ENCODE measurements at places on chromosomes 1 and 21.

- DNase-seq, result no peak
Observed at GRCh38 chr1:111496398-111496797, 7.0 kb downstream of the ADORA3 start.

GRCh38 chr1:157963713-157964112 lies 29.7 kb upstream of the KIRREL1 start:
- peak; percentile 37 for DNase-seq

GRCh38 chr1:90513956-90514355 lies 203.1 kb downstream of the BARHL2 start:
- DNase-seq, result no peak

- no peak for DNase-seq
Observed at GRCh38 chr1:70140343-70140742, 65.0 kb downstream of the LRRC40 start.

- no peak for DNase-seq
Observed at GRCh38 chr1:13456904-13457532, 46.8 kb downstream of the PRAMEF20 start.

DNA sequence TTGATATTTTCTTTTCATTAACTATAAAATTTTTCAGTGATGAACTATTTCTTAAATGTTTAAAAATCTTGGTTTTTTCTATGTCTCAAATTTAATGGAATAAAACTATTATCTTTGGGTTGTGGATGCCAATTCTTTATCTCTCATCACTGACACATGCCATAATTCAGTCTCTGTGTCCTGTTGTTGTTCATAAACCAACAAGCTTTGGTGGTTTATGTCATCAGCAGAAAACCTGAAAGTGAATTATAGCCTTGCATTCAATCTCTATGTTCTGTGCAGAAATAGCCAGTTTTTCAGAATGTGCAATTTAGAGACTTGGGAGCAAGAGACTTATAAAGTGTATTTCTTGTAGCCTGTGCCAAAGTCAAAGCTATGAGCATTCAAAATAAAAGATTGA lies 462.6 kb upstream of the ADGRL4 start:
- DNase-seq, result no peak

DNA sequence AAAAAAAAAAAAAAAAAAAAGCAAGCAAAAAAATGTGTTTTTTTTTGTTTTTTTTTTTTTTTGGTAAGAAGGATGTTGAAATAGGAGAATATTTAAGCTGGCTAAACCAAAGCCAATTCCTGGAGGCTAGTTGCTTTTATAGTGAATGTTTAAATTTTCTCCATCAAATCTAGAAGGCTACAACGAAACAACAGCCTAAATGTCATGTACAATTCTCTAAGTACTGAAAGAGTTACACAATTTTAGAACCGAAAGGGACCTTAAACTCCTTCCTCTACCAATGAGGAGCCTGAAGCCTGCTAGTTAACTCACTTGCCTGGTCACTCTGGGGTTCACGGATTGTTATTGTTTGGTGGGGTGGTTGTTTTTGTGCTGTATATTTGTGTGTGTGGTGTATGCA lies 3.5 kb downstream of the WLS start:
- DNase-seq, result no peak

DNA sequence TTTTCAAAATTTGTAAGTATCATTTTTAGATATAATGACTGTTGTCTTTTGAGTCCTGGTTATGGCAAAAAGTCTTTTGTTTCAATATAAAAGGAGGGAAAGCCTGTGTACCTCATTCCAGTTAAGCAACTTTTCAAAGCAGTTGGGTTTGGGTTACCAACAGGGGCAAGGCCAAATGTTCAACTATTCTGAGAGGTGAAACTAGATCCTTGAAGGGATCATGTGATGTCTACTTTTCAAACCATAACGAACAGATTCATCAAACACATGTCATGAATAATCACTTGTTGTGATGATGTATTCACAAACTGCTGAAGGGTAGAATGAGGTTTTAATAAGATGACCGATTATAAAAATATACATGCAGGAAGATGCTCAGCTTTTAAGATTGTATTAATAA lies 171.3 kb downstream of the HHAT start:
- DNase-seq, result peak; percentile 56

DNA sequence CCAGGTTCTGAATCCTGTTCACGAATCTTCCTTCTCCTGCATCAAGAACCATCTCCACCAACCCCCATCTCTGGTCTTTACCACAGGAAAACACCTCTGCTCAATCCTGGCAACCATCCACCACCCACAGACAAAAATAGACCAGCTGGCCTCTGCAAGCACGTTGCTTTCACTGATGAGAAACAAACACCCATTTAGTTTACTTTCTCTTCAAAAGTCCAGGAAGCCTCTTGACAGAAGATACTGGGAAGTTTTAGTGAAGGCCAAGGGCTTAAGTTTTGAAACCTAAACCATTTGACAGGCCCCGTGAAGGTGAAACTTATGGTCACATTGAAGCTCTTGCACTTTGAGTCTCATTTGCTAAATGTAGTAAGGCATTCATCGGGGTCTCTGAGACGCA lies 122.6 kb upstream of the PPP2R5A start:
- peak; percentile 40 for DNase-seq

DNA sequence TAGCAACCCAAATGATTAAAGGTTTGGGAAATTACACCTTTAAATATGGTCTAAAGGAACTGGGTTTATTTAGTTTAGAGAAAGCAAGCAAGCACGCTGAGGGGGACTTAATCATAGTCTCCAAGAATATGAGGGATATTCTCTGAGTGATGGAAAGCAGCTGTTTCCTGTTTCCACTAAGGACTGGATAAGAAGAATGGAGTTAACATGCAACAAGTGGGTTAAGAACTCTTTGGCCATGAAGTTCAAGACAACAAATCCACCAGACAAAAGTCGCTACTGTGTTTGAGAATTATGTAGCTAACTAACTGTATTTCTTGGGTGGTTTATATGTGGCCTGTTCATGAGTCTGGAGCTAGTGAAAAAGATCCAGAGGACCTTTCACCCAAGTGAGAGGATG lies 85.7 kb downstream of the TGFB2 start:
- DNase-seq, result no peak

DNA sequence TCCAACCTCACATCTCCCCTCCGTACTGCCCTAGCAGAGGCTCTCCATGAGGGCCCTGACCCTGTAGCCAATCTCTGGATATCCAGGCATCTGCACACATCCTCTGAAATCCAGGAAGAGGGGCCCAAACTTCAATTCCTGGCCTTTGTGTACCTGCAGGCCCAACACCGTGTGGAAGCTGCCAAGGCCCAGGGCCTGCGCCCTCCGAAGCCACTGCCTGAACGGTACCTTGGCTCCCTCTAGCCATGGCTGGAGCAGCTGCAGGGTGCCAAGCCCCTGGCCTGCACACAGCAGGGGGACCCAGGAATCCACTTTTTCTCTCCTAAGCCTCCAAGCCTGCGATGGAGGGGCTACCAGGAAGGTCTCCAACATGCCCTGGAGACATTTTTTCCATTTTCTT lies 84.2 kb downstream of the PTGER3 start:
- no peak for DNase-seq

DNA sequence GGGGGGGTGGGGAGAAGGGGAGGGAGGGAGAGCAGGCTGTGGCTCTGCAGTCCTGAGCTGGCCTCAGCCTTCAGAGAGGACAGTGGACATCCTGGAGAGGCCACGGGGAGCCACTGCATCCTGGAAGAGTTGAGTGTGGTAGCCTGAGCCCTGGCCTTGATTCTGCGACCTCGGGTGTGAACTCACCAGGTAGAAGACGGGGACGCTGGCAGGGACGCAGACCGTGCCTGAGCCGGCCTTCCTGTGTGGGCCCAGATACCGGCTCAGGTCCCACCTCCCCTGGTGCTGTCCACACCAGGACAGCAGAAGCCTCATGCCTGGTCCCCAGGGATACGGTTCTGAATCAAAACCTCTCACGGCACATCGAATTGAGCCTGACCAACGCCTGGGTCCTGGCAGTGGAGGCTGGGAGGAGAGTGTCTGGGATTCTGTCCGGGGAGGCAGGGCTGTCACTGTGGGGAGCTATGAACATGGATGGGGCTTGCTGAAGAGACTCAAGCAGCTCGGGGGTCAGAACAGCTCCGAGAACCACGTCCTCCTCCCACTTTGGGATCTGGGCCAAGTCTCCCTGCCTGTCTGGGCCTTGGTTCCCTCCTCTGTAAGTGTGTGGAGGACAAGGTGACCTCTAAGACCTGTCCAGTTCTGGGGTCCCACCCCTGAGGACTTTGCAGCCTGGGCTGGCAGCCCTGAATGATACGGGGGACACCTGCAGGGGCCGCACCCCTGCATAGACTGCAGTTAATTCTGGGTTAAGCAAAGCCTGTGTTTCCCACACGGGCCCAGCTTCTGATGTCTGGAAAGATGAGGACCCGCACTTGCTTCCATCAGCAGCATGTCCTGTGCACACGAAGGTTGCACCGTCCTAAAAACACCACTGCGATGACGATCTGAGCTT lies 30.4 kb downstream of the RRP1 start:
- DNase-seq, result no peak

GRCh38 chr21:39362733-39363132 lies 13.8 kb upstream of the HMGN1 start:
- no peak for DNase-seq

DNA sequence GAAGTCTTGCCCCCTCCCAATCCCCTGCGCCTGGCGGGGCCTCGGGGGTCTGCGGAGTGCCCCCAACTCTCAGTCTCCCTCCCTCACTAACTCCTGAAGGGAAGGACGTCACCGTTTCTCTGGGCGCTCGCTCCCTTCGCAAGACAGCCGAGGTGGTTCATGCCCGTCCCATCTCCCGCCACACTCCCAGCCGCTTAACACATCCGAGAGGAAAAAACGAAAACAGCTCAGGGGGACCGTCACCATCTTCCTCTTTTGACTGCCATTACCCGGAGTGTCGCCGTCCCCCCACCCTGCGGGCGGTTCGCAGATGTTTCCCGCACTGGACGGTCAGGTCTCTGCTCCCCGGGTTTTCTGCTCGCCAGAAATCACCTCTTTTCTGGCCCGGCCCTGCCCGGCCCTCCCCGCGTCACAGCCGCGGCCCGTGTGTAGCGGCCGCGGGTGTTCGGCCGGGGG lies 532 bp downstream of the ERO1B start:
- no peak for DNase-seq

DNA sequence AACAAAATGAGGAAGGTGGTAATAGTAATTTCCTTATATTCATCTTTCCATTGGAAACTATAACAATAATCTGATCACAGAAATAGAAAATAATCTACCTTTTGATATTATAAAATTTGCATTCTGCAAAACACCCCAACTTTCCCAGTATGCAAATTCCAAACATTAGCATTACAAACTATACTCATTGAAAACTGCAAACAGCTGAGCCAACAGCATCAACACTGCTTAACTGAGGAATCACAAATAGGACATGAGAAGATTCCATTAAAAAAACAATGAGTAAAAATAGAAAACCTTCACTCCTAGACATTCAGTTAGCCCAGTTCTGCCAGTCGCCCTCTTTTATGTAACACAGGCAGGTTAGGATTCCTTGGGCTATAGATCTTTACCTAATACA lies 18.1 kb downstream of the ZNF281 start:
- no peak for DNase-seq

DNA sequence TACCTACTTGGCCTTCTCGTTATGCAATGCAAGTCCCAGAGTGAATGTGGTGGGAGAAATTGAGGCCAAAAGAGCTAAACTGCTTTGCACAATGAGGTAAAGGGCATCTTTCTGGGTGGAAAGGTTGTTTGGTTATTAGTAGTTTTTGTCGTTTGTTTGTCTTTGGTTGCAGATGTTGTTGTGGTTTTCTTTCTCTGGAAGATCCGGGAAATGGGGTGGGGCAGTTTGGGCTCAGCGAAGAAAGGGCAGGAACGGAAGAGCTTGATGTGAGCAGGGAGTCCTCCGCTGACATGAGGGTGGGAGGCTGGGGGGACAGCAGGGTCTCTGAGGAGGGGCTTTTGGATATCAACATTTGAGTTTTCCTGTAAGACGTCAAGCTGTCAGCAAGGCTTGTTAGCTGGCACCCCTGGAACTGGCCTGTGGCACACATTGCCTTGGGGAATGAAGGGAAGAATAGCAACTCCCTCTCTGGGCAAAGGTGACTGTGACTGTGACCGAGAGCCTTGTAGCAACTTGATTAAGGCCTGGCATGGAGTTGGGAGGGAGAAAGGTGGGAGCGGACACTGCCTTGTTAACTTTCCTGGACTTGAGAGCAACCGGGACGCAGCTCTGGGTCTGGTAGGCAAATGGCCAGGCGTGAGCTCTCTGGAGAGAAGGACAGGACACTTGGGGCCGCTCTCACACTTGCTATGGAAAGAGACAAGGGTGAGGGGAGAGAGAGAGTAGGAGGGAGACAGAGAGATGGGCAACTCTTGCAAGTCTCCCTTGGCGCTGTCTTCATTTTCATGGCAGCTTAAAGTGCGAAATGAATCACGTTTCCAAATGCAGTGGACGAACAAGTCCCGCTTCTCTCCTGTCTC lies 15.4 kb upstream of the OPRD1 start:
- DNase-seq, result no peak

- DNase-seq, result no peak
Observed at GRCh38 chr1:93784538-93784937, 94.5 kb downstream of the DNTTIP2 start.

- no peak for DNase-seq
Observed at GRCh38 chr1:109160071-109160840, 46.3 kb downstream of the ELAPOR1 start.

DNA sequence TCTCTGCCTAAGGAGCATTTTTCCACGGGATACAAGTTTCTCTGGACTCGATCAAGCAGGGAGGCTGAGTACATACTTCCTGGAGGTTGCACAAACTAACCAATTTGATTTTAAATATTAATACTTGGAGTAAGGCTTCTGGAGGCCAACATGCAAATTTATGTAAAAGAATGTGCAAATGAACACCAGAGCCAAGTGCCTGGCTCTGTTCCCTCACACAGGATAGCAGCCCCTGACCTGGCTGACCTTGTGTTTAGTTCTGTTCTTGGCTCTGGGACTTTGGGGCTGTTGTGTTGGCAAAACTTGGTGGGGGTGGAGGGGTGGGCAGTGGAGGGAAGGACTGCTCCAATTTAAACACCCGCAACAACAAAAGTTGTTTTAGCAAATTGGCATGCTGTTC lies 34.2 kb downstream of the CNIH3 start:
- no peak for DNase-seq

- no peak for DNase-seq
Observed at GRCh38 chr1:171256940-171257606, 8.8 kb downstream of the FMO1 start.

DNA sequence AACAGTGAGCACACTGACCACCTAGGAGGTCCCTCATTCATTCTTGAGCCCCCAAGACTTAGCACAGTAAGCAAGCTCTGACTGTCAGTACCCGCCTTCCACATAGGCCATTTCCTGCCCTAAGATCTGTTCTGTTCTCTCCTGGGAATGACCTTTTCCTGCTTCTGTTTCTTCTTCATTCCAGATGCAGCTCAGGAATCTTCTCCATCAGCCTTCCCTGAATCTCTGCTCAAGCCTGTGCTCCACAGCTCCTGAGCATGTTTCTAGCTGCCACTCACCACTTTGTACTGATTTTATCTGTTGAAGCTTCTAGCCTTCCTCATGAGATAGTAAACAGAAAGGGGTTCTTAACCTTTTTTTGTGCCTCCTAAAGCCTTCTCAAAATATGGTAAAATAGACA lies 56.6 kb downstream of the ZNF281 start:
- DNase-seq, result no peak
